ENCODE measurements at places on chromosomes 1 and 21.

DNA sequence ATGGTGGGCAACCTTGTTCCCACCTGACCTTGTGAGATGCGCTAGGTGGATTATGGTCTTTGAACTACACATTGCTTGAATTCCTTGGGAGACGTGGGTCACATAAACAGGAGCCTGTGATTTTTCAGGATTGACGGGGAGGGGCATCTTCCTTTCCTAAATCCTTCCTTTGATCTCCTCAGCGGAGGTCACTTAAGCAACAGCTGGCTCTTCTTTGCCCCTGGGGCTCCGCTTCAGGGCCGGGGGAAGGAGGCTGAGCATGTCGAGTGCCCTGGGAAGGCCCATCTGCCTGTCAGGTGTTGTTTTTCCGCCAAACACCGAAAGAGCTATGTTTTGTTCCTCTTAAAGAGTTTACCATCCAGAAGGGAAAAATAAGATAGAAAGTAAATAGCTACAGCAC lies 40.6 kb downstream of the KIF26B start:
- no peaks in the 10 kb centered on the region for H3K4me1 ChIP-seq
- H3K36me3 ChIP-seq, result no peaks in the 10 kb centered on the region
- no peak overlapping the region for H3K27ac ChIP-seq

GRCh38 chr1:27366411-27367159 lies at the start of gene MAP3K6:
MAP3K6 (minus strand) TSS chr1:27366961; CDS start chr1:27366597, 364 bp downstream.
- H3K27me3 ChIP-seq, result no peaks in the 10 kb centered on the region
- peak within 1 kb of the TSS; percentile 92 for H3K27ac ChIP-seq
- H3K4me1 ChIP-seq, result peaks cover 15% of the 10 kb centered on the region
- H3K4me3 ChIP-seq, result peak within 1 kb of the TSS; percentile 74
- DNase-seq, result no peak

- 0 out of 2 replicates have a peak, but pooled peaks cover 3% of the 10 kb centered on the region for H3K27me3 ChIP-seq
- H3K36me3 ChIP-seq, result no peaks in the 10 kb centered on the region
- DNase-seq, result no peak
- no peaks in the 10 kb centered on the region for H3K4me1 ChIP-seq
These were observed 39.4 kb upstream of the C1orf174 start for GRCh38 chr1:3939242-3940080.

DNA sequence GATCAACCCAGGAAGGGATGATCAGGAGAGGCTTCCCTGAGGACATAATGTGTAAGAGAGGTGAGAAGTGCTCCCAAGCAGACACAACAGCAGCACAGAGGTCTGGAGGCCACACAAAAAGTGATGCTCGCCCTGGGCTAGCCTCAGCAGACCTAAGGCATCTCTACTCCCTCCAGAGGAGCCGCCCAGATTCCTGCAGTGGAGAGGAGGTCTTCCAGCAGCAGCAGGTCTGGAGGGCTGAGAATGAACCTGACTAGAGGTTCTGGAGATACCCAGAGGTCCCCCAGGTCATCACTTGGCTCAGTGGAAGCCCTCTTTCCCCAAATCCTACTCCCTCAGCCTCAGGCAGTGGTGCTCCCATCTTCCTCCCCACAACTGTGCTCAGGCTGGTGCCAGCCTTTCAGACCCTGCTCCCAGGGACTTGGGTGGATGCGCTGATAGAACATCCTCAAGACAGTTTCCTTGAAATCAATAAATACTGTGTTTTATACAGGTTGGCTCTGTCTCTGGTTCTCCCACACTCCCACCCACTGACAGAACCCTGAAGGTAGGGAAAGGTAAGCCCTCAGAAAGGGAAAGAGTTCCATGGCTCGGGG lies 5.0 kb downstream of the GJB3 start:
- peaks cover under 1% of the 10 kb centered on the region for H3K27me3 ChIP-seq
- H3K27ac ChIP-seq, result no peak overlapping the region
- H3K36me3 ChIP-seq, result peaks cover 5% of the 10 kb centered on the region
- no peak for DNase-seq

GRCh38 chr1:185742403-185742802 lies 8.2 kb downstream of the HMCN1 start:
- DNase-seq, result no peak
- H3K27ac ChIP-seq, result no peak overlapping the region
- no peaks in the 10 kb centered on the region for H3K27me3 ChIP-seq
- H3K4me3 ChIP-seq, result no peak overlapping the region

- H3K4me1 ChIP-seq, result no peaks in the 10 kb centered on the region
- H3K27ac ChIP-seq, result no peak overlapping the region
- no peak overlapping the region for H3K4me3 ChIP-seq
- H3K27me3 ChIP-seq, result peaks cover 5% of the 10 kb centered on the region
These were observed 2.6 kb downstream of the FCRL3 start for GRCh38 chr1:157697781-157698569.
